Naive thymus-derived CD4-positive, alpha-beta T cell (primary cell): ENCODE measurements at places on chromosomes 6 and 20. TPM values are rescaled to one million over a fixed set of nuclear protein-coding genes. Genes with fewer than 3 reads are reported as not detected.

The PCNA gene
- 21.6 TPM for total RNA-seq

The MYCT1 gene
- not detected for total RNA-seq

The PNPLA1 gene
- not detected for total RNA-seq

The BTNL2 gene
- total RNA-seq: not detected in 2 replicates

The IMPG1 gene
- total RNA-seq: not detected

The TPBG gene
- total RNA-seq: not detected

The CGAS gene
- total RNA-seq: 5.0 TPM

The PDE10A gene
- not detected for total RNA-seq

The CCR6 gene
- 0.34 TPM for total RNA-seq

The GGT7 gene
- 50.4 TPM for total RNA-seq

The SLC17A2 gene
- 0.15 TPM in 2 replicates for total RNA-seq

The BHLHE23 gene
- total RNA-seq: not detected

GRCh38 chr20:17936286-17936760, 32.3 kb downstream of the SNX5 start:
- no peaks in the 10 kb centered on the region for H3K27me3 ChIP-seq
- DNase-seq: no peak
- no peak overlapping the region for H3K27ac ChIP-seq
- no peaks in the 10 kb centered on the region for H3K36me3 ChIP-seq

GRCh38 chr6:34514593-34515472, 41.3 kb downstream of the SPDEF start:
- H3K36me3 ChIP-seq: no peaks in the 10 kb centered on the region
- no peak for DNase-seq
- H3K4me1 ChIP-seq: no peaks in the 10 kb centered on the region
- H3K27ac ChIP-seq: no peak overlapping the region
- no peak overlapping the region for H3K4me3 ChIP-seq

DNA sequence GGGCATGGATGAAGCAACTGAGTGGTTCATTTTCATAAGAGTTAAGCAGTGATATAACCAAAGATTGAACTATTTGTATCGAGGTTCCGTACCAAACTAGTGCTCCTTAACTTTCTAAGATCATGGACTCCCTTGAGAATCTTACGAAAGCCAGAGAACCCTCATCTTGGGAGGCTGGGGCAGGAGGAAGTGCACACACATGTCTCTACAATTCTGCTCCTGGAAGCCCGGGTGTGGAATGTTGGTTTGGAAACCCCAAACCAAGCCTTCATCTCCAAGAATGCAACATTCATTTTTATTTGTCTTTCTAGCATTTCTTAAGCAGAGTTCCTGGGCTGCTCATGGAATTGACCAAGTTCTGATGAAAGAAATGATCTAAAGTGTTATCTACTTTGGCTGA, 250.5 kb upstream of the PRND start:
- H3K27me3 ChIP-seq: no peaks in the 10 kb centered on the region
- H3K27ac ChIP-seq: no peak overlapping the region
- no peak overlapping the region for H3K4me3 ChIP-seq
- H3K36me3 ChIP-seq: no peaks in the 10 kb centered on the region
- no peaks in the 10 kb centered on the region for H3K4me1 ChIP-seq
- DNase-seq: no peak

DNA sequence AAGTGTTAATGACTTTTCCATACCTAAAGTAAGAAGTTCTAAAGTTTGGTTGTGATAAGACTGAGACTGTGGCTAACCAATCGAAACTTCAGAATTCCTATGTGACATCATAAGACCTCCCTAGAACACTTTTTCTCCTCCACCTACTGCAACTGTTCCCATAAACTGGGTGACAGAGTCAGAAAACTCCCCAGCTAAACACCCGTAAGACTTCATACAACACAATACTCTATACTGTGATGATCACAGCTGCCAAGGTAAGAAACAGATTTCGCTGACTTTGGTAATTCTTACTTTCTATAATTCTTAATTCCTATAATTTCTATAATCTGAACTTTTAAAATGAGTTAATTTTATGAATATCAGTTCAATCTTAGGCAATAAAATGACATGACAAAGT, at the start of gene PLN:
Gene PLN, plus strand, starts transcription at position 161 of the 400 bp plus-strand sequence. CDS start 10,626 bp downstream, outside the sequence.
- H3K4me3 ChIP-seq: no peak within 1 kb of the TSS
- no peaks in the 10 kb centered on the region for H3K36me3 ChIP-seq
- DNase-seq: no peak
- no peaks in the 10 kb centered on the region for H3K4me1 ChIP-seq

DNA sequence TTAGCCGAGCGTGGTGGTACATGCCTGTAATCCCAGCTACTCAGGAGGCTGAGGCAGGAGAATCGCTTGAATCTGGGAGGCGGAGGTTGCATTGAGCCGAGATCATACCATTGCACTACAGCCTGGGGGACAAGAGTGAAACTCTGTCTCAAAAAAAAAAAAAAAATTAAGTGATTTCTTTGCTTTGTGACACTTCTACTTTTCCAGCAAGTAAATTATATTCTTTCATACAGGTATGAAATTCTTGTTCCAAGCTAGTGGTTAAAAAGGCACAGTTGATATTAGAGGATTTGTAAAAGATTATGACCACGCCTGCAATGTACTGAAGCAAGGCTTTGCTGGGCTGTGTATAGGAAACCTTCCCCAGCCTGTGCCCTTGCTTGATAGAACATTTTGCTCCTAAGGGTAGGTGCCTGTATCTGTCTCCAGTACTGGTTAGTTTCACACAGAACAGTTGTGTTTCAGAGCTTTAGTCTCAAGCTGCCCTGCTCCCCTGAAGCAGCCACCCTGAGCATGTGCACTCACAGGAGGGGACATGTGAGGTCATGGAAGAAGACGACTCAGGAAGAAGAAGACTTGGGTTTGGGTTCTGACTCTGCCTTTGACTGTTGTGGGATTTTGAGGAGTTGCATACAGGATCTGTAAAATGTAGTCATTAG, 10.2 kb downstream of the PTPN1 start:
- H3K27me3 ChIP-seq: no peaks in the 10 kb centered on the region
- no peaks in the 10 kb centered on the region for H3K36me3 ChIP-seq
- peak overlapping the region; percentile 20 for H3K4me3 ChIP-seq
- H3K4me1 ChIP-seq: peaks cover 72% of the 10 kb centered on the region

DNA sequence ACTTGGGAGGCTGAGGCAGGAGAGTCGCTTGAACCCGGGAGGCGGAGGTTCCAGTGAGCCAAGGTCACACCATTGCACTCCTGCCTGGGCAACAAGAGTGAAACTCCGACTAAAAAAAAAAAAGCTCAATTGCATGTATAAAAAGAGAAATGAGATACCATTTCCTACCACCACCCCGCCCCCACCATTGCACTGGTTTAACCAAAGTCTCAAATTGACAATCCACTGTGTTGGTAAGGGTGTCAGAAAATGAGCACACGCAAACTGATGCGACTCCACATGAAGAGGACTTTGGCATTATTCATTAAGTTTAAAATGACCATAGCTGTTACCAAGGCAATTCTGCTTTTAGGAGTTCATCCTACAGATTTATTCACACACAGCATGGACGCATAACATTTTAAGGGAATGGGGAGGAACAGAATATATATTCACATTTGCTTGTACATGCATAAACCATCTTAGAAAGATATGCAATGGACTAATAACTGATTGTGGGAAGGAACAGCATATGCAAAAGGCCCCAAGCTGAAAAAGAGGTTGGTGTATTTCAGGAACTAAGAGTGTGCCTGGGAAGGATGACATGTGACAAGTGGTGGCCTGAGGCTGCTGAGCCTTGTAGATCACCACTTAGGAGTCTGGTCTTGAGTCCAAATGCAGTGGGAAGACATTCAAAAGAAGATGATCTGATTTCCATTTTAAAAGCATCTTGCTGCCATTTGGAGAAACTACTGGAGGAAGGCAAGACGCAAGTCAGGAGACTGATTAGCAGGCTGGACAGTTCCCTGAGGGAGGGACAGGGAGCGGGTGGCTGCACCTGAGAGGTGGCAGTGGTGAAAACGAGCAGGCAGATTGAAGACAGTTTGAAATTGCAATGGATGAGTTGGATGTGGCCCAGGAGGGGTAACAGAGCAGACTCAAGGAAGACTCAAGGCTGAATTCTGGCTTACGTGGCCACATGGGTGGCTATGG, 37.2 kb upstream of the PTPN1 start:
- H3K4me1 ChIP-seq: no peaks in the 10 kb centered on the region
- no peaks in the 10 kb centered on the region for H3K27me3 ChIP-seq
- H3K36me3 ChIP-seq: no peaks in the 10 kb centered on the region
- H3K4me3 ChIP-seq: no peak overlapping the region
- DNase-seq: no peak

GRCh38 chr6:157143171-157143889, 180.0 kb downstream of the TMEM242 start:
- no peaks in the 10 kb centered on the region for H3K27me3 ChIP-seq
- H3K4me1 ChIP-seq: peaks cover 15% of the 10 kb centered on the region
- no peak overlapping the region for H3K4me3 ChIP-seq
- peaks cover 25% of the 10 kb centered on the region for H3K36me3 ChIP-seq

DNA sequence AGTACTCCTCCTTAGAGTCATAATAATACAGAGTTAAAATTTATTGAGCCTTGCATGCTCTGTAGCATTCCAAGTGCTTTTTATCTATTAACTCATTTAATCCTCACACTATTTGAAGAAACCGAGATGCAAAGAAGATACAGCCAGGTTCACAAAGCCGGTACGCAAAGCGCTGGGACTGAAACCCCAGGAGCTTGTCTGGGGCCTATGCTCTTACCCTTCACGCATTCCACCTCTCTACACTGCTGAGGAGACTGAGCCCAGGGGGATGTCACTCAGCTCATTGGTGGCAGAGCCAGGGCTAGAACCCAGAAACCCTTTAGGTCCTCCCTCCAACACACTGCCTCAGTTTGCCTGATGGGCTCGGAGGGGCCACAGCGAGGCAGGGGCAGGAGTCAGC, 19.7 kb upstream of the MRPS18A start:
- DNase-seq: no peak
- H3K4me3 ChIP-seq: no peak overlapping the region
- H3K27me3 ChIP-seq: no peaks in the 10 kb centered on the region
- H3K36me3 ChIP-seq: no peaks in the 10 kb centered on the region
- no peaks in the 10 kb centered on the region for H3K4me1 ChIP-seq

GRCh38 chr6:56752534-56752933, 109.8 kb upstream of the DST start:
- H3K4me3 ChIP-seq: no peak overlapping the region
- DNase-seq: no peak
- H3K4me1 ChIP-seq: no peaks in the 10 kb centered on the region
- no peak overlapping the region for H3K27ac ChIP-seq
- no peaks in the 10 kb centered on the region for H3K27me3 ChIP-seq

- H3K4me3 ChIP-seq: no peak overlapping the region
- H3K36me3 ChIP-seq: no peaks in the 10 kb centered on the region
- H3K27ac ChIP-seq: no peak overlapping the region
Measured at GRCh38 chr20:56861590-56861989, 232.5 kb downstream of the TFAP2C start.

DNA sequence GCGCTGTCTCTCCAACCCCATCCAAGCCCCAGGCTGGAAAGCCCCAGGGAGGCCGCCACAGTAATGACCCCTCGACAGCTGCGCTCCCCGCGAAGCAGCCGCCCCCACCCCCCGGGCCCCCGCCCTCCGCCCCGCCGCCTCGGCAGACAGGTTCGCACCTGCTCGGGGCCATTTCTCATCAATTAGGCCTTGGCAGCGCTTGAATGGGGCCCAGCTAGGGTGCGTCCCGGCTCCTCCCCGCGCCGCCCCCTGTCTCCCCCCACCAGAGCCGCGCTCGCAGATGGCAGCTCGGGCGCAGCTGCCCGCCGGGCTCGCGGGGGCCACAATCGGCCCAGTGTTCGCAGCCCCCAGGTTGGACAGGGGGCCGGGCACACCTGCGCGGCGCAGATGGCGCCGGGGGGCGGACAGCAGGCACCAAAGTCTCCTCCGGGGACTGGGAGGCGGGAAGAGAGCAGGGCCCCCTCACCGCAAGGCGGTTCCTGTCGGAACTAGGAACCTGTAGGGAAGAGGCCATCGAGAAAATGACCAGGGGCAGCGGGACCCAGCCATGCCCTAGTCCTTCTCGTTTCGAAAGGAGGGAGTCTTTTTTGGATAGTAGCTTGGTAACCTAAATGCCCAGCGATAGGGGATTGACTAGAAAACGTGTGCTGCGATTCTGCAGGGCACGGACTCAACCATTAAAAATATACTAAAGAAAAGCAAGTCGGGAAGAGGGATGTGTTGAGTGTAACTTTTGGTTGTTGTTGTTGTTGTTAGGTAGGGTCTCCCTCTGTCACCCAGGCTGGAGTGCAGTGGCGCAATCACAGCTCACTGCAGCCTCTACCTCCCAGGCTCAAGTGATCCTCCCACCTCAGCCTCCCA, 83.2 kb upstream of the EYA2 start:
- no peak overlapping the region for H3K4me3 ChIP-seq
- no peaks in the 10 kb centered on the region for H3K36me3 ChIP-seq
- no peak for DNase-seq

GRCh38 chr20:15185322-15185721, 847.9 kb upstream of the FLRT3 start:
- no peak overlapping the region for H3K4me3 ChIP-seq
- no peaks in the 10 kb centered on the region for H3K27me3 ChIP-seq
- no peak overlapping the region for H3K27ac ChIP-seq

DNA sequence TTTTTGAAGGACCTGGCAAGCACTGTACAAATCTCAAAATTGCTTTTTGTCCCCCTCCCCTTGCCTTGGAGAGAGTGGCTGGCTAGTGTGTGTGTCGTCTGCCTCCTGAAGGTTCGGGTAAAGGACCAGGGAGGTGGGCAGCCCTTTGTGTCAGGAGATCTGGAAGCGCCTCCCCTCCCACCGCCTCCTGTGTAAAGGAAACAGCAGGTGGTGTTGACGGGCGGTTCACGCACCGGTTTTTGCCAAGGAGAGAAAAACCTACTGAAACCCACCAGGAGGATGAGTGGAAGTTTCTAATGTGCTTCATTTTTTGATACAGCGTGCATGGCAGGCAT, 1.2 kb downstream of the ENTPD6 start:
- peak overlapping the region; percentile 85 for H3K4me3 ChIP-seq
- peak overlapping the region; percentile 91 for H3K27ac ChIP-seq
- H3K27me3 ChIP-seq: no peaks in the 10 kb centered on the region

DNA sequence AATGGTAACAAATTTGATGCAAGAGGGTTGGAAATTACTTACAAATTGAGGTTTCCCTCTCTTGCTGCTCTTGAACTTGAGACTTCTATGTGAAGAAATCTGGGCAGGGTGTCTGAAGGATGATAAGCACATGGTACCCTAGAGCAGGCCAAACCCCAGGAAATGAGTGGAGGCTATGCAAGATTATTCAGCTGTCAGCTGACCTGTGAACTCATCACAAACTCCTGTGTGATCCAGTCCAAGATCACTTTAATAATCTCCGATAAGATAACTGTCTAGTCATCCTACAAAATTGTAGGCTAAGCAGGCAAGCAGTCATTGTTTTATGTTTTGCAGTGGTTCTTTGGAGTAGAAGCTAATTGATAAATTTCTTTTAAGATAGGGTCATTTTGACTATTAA, 213.1 kb downstream of the BTBD3 start:
- H3K27ac ChIP-seq: no peak overlapping the region
- DNase-seq: no peak
- H3K4me3 ChIP-seq: no peak overlapping the region
- H3K4me1 ChIP-seq: no peaks in the 10 kb centered on the region
- no peaks in the 10 kb centered on the region for H3K27me3 ChIP-seq
